RCC 7860 (cell line): ENCODE measurements at places on chromosomes 4 and X.

DNA sequence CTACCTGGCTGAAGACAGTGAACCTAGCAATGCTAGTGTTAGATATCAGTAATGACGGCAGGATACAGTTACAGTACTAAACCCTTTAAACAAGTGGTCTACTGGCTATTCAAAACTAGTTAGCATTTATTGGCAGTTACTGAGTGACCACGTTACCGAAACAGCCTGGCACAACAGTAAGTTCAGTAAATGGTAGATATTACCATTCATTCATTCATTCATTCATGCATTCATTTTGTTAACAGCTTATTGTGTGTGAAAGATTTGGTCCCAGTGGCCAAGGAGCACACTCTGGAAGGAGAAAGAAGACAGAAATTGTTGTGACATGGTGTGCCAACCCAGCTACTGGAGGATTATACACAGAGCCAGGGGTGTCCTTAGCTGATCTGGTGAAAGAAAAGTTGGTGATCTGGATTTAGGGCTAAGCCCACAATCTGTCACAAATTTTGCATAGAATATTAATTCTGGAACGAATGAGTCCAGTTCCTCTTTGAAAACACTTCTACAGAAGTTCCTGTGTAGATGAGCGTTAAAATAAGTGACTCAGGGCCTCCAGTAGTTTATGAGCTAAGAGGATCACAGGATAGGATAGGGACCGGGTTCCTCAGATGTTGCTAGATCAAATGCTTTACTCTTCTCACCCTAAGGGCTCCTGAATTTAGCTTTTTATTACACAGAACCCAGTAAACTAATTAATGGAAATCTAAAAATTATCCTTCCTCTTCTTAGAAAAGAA is 179.1 kb downstream of the CBR4 start:
- peak; percentile 31 for DNase-seq

- no peak for DNase-seq
Measured at GRCh38 chr4:137530176-137530575, 2.1 kb downstream of the PCDH18 start.

DNA sequence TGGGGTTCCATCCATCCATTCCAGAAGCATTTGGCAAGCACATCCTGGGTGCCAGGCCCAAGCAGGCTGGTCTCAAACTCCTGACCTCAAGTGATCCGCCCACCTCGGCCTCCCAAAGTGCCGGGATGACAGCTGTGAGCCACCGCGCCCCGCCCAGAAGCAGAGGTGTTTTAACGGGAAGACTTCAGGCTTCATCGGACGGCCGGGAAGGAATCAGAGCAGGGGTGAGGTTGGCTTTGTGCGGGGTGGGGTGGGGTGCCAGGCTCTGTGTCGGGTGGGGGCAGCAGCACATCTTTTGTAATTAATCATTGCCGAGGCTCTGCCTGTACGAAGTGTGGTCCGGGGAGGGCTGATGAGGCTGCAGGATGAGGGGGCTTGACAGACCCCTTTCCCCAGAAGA is 5.1 kb upstream of the SLC25A6 start:
- no peak for DNase-seq

DNA sequence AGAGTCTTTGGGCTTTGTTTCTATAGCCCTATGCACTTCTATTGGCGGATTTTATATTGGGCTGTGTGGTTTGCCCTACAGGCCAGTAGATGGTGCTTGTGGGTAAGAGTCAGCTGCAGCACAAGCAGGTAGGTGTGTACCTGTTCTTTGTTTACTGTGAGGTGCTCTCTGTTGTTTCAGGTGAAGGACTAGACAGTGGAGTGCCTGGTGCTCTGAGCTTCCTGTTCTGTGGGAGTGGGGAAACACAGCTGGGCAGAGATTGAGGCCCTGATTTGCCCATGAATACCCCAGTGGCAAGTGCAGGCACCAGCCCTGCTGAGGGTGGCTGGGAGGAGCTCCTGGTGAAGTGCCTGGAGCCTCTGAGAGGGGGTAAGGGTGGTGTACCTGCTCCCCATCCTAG is 26.3 kb upstream of the UCP1 start:
- no peak for DNase-seq

DNA sequence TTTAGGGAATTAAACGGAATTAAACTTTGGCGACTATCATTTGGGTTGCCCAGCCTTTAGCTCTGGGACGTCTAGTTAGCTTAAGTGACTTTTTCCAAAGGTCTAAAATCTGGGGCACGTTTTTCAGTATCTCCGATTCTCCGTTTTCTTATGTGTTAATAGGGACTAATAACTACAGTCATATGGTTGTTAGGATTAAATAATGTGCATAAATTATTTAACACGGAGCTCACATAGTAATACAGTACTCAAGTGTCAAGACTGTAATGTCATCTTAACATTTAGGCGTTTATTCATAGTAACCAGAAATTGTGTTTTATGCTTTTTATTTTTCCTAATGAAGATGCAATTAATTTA is 466 bp upstream of the CCNA2 start:
- no peak for DNase-seq

GRCh38 chrX:151984902-151985301 is 10.4 kb upstream of the GABRE start:
- DNase-seq = no peak

DNA sequence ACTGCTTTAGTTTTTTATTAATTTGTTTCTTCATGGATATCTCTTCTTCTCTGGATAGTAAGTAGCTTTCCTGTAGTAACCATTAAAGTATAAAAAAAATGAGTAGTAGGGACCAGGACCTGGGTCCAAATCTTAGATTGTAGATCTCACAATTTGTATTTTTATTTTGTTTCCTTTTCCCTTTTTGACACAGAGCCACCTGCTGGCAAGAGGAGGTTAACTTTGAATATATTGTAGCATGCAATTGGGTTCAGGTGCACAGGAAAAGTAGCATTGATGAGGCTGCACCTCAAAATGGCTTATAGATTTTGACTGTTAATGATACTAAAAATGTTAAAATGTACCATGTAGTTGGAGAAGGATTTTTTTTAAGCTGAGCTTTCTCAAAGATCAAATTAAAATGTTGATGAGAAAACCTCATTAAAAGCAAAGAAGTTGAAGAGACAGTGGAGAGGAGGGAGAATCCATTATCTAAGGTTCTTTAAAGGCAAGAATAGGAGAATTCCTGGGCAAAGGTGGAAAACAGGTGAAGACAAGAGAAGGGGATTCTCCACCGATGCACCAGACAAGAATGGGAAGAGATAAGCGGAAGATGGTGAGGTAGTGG is 48.3 kb upstream of the HPGDS start:
- DNase-seq = no peak

DNA sequence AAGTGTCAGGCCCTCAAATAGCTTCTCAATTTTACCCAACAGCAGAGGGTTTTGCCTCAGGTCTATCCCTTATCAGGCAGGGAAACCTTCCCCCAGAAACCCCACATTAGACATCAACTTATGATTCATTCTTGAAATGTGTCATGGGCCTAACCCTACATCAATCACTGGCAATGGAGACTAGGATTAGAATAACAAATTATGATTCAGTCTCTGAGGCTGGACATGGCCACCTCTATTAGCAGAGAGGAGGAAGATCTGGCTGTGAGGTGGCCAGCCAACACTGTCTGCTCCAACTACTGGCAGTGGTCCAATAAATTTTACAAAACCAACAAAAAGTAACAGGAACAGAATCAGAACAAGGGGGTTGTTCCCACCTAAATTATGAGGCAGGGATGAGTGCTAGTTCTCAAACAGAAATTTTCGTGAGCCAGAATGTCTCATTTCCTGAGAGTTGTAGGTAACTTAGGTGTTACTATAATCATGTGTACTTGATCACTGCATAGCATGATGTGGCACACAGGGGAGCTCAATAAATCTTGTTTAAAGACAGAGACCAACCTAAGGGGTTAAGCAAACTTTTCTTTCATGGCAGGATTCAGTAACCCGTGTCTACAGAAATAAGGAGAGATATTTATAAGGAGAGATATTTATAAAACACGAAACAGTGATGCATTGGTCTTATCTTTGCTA is 126.8 kb downstream of the NFKB1 start:
- peak; percentile 94 for DNase-seq

DNA sequence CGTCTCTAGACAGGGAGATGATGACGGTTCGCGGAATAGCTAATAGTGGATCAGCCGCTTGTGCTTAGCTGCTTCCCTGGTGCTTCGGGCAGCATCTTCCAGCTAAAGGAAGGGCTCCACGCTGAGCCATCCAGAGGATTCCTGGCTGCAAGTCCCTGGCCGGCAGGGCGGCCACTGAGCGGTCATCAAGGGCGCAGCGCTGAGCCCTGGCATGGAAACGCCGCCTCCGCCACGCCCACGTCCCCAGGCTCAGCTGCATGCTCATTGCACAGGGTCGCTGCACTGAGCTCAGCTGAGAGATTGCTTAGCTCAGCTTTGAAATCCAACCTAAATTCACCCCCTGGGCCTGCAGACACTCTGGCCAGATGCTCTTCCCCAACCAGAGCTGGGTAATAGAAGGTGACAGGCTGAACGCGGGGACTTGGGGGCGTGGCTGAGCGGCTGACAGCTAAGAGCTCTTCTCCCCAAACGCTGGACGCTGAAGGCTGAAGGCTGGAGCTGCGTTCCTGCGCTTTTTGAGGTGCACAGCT is 118.2 kb upstream of the KIT start:
- no peak for DNase-seq

GRCh38 chr4:77593993-77594392 is 11.6 kb upstream of the CXCL13 start:
- peak; percentile 8 for DNase-seq

DNA sequence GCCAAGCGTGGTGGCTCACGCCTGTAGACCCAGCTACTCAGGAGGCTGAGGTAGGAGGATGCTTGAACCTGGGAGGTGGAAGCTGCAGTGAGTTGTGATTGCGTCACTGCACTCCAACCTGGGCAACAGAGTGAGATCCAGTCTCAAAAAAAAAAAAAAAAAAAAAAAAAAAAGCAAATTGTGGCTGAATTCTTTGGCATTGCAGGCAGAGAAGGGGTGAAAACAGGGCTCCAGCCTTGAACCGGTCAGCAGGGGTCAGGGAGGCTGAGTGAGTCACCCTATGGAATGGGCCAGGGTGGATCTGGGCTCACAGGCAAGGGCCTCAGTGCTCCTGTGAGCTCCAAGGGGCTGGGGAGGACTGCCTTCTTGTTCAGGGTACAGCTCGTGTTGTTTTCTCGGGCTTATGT is 13.2 kb upstream of the FAM3A start:
- DNase-seq = peak; percentile 39

GRCh38 chr4:165207431-165208220 is at the start of gene KLHL2:
TSS of gene KLHL2 (plus strand) at chr4:165207561. CDS start at chr4:165207877, 316 bp downstream.
- peak; percentile 42 for DNase-seq

DNA sequence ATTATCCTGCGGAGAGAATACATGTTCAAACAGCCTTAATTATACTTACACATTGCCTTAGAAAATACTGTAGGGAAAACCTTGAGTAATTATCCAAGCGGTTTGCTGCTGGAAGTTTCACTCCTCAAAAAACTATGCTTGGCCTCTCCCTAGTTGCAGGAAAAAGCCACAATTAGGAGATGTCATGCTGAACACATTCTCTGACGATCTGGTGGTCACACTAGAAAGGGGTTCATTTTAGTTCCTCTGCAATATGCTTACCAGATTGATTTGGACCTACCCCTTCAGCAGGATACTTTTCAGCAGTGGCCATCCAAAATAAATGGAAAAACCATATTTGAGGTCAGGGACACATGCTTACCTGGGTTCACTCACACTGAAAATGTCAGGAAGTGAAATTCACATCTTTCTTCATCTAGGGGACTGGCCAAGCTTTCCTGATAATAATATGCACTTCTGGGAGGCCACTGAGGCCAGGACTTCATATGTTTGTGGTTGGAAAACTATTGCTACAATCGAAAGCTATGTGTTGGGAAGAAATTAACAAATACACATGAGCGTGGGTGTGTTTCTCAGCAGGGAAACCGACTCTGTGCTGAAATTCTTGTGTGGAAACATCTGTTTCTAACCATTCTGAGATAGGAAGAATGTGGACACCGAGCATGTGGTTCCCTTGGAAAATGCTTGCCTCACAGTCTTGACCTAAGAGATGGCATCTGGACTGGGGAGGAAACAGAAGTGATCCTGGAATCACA is 68.8 kb downstream of the ATXN3L start:
- DNase-seq = no peak

DNA sequence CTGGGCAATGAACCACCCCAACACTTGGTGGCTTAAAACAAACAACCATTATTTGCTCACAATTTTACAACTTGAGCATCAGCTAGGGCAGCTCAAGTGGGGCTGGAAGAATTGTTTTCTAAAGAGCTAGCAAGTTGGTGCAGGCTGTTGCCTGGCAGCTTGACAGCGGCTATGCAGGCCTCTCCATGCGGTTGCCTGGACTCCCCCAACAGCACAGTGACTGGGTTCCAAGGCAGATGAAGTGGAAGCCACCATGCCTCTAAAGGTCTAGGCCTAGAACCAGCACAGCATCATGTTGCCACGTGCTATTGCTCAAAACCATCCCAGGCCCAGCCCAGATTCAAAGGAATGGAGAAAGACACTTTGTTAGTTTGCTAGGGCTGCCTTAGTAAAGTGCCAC is 114.8 kb downstream of the BCOR start:
- no peak for DNase-seq

DNA sequence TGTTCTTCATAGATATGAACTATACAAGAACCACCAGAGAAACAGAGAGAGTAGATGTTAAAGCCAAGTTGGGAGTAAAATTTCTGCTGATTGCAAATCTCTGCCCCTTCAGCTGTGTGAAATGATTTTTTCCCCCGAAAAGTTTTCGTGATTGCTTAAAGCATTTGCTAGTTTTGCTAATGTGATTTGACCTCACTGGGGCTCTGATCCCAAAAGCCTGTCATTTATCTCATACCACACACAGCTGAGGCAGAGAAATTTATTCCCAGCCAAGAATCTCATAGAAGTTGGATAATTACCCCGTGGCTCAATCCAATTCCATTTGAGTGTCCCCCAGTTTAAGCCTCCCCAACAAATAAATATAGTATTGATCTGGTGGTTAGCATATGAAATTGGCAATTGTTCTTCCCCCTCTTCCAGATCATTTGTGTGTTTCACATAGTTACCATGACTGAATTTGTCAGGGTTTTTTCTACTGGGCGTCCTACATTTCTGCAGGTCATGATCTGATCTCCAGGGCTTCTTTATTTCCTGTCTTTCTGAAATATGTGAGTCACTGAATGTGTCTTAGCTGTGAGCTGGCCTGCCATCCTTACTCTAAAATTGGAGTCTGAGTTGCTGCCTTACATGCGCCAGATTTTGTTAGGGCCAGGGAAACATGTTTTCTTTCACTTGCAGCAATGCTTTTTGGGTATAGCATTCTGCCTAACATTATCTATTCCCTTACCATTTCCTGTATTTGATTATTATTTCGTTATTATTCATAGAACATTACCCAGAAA is 167.5 kb upstream of the FRMPD4 start:
- DNase-seq = no peak

DNA sequence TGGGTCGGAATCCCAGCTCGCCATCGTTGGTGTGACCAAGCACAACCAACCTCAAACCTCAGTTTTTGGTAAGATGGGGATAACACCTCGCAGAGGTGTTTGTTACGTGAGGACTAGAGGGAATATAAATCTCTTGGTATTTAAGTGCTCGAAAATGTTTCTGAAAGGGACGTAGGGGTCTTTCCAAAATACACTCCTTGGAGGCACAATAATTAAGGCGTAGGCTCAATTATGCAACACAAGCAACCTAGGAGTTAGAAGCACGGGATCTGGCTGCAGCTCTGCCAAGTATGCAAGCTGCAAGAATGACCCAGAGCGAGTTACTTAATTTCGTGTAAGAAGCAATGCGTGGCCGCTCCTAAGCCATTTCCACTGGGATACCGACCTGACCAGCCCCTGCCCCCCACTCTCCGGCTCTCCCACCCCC is 552 bp downstream of the ADH5 start:
- no peak for DNase-seq
